Activated T-helper 9 cell treated with anti-CD3 and anti-CD28 coated beads, Interleukin-2, amount 50 U/mL, for 16 hours (primary cell): ENCODE measurements at places on chromosomes 4 and X.

- no peak for DNase-seq
Observed at GRCh38 chr4:142366769-142367181, 479.3 kb downstream of the INPP4B start.

- no peak for DNase-seq
Observed at GRCh38 chrX:22325096-22325495, 52.4 kb downstream of the CBLL2 start.

DNA sequence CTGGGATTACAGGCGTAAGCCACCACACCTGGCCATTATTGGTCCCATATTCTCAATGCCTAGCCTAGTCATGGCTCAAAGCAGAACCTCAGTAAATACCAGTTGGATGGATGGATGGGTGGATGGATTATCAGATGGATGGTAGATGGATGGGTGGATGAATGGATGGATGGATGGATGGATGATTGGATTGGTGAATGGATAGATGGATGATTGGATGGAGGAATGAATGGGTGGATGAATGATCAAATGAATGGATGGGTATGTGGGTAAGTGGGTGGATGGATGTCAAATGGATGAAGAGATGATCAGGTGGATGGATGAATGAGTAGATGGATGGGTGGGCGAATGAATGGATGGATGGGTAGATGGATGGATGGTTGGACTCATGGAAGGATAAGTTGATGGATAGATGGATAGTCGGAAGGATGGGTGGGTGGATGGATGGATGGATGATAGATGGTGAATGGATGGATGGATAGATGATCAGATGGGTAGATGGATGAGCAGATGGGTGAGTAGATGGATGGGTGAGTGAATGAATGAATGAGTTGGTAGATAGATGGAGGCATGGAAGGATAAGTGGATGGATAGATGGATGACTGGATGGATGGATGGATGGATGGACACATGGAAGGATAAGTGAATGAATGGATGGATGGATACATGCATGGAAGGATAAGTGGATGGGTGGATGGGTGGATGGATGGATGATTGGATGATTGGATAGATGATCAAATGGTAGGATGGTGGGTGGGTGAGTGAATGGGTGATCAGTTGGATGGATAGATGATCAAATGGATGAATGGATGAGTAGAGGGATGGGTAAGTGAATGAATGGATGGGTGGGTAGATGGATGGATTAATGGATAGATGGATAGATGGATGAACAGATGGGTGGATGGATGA is 22.0 kb upstream of the RNF4 start:
- DNase-seq = no peak

DNA sequence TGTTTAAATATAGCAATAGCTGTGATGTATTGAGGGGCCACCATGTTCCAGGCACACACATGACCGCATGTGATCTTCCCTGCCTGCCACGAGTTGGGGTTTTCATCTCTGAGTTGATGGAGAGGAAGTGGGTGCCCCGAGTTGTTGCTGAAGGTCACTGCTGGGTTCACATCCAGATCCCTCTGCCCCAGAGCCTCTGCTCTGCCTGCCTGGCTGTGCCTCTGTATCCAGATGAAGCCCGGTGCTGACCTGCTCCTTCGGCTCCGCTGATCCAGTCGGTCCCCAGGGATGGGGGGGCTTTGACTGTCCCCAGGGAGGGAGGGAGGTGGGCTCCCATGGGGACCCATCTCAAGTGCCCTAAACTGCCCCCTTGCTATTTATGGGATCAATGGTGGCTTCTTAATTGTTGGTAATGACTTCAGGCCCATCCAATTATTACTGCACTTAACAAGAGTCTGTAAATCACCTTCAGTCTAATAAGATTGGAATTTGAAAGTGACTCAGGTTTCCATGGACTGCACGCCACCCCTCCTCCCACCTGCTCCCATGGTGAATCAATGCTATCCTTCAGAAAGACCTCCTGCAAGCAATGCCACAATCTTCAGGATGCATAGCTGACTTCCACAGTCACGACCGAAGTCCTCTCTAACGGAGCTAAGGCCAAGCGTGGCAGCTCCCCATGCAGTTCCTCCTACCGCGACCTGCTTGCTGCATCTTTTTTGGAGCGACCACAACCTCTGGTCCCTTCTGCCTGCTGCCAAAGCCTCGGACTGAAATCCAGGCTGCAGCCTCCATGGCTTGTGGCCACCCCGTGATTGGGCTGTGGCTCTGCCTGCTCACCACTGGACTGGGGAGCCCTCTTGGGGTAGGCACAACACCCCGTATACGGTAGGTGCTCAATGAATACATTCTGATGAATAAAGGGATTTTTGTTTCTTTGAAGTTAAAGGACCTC is 73.1 kb downstream of the CPZ start:
- DNase-seq = no peak

DNA sequence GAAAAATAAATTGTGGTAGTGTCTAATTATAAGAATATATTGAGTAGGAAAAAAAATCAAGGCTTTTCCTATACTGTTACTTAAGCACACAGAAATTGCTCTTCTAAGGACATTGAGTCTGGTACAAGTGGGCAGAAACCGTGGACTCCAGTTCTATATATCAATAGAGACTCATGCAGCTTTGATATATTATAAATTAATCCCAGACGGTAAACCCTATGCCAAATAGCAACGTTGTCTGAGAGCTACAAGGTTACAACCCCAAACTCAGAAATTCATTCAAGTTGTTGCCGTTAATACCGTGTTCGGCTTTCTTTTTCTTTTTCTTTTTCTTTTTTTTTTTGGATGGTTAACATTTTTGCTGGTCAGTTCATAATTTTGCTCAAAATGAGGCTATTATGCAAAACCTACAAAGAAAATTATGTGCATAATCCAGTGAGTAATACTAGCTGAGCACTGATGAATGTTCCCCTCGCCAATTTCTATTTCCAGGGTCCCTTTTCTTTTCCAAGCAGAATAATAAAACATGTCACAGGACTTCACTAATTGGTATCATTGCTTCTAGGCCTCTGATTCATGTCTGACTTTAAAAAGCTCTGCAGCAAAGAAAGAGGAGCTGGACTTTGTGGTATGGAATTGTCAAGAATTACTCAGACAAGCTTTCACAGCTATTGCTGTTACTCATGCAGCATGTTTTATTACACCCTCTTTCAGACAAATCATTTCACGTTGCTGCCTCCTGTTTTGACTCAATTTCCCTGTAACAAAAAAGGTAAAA is 737.7 kb downstream of the NLGN4X start:
- DNase-seq = no peak

- DNase-seq = no peak
Observed at GRCh38 chr4:121726642-121727268, 30.0 kb upstream of the ANXA5 start.

GRCh38 chr4:105551965-105552746 is at the start of gene ARHGEF38:
Gene ARHGEF38 (plus strand): TSS chr4:105552620. CDS start chr4:105552766, 146 bp downstream.
- DNase-seq = no peak
